ENCODE measurements at places on chromosomes 1 and 21.

DNA sequence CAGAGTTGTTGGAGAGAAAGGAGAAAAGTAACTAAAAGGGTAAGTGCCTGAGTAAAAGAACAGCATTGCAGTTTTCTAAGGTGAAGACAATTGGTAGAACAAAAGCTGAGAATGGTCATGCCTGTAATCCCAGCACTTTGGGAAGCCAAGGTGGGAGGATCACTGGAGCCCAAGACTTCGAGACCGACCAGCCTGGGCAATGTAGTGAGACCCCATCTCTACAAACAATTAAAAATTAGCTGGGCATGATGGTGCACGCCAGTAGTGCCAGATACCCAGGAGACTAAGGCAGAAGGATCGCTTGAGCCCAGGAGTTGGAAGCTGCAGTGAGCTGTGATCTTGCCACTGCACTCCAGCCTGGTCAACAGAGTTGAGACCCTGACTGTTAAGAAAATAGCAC is 15.2 kb upstream of the PGD start:
- DNase-seq, result no peak

DNA sequence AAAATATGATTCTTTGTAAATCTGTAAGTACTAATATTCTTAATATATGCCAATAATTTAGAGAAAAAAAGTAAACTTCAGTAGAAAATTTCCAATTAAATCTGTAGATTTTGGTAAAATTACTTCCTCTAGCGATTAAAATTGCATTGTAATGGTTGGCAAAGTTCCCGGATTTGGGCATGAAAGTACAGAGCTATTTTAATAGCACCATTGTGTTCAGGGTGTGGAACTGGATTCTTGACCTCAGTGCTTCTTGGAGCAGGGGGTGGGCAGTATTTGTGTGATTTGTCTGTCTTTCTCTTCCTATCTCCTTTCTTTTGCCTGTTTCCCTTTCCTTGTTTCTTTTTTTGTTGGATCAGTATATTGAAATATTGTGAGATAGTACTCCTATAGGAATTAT is 72.1 kb downstream of the DNM3 start:
- DNase-seq, result no peak

GRCh38 chr1:24874611-24875234 is 55.4 kb downstream of the RUNX3 start:
- no peak for DNase-seq

DNA sequence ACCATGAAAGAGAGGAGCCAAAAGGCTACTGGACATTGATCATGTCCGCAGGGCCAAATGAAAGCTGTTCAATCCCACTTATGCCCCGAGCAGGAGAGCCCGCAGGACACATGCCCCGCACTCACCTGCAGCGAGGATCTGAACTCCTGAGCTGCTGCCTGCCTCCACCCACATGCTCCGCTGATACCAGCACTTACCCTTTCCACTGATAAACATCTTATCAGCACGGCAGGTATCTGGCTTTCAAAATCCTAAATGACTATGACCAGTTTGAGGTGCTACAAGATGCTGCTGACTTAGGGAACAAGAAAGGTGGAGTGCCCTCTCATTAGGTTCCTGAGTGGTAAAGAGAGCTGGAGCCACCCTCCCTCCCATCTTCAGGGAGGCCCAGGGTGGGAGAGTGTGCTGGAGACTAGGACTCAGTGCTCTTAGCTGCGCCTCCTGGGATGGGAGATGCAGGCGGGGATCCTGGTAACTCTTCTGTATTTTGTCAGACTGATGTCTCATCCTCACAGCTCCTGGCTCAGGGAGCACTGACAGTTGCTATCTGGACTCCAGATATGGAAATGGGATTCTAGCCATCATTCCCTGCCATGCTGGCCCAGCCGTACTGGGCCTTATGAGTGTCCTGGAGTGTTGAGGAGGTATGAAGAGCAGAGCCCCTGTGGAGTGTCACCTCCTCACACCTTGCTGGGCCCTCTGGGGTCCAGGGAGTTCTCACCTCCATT is 86.4 kb upstream of the F3 start:
- DNase-seq, result no peak

- DNase-seq, result no peak
Measured at GRCh38 chr1:53618500-53619366, 120.2 kb downstream of the GLIS1 start.

DNA sequence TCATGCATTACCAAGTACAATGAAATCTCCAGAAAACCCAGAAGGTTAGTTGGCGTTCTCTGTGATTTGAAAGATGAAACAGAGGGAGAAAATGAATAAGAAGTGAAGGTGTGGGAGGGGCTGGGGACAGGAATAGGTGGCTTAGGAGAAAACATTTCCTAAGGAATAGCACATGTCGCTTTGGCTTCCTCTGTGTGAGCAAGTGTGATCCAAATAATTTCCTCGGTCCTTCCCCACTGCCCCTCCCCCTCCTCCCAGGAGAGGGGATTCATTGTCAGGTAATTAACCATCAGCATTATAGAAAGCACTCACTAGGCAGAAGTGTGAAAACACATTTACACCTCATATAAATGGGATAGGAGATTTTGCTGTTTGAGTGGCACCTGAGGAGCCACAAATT is 105.5 kb downstream of the NUF2 start:
- no peak for DNase-seq

GRCh38 chr1:10292188-10292587 is 81.8 kb downstream of the KIF1B start:
- no peak for DNase-seq

GRCh38 chr21:29130270-29130969 is at the start of gene MAP3K7CL:
Gene MAP3K7CL (plus strand): TSS chr21:29130644. CDS start chr21:29133345, 2,701 bp downstream.
- DNase-seq, result no peak

GRCh38 chr1:208239473-208240381 is 4.5 kb downstream of the PLXNA2 start:
- DNase-seq, result no peak

GRCh38 chr1:172321451-172321850 is 99.0 kb upstream of the C1orf105 start:
- DNase-seq, result no peak

DNA sequence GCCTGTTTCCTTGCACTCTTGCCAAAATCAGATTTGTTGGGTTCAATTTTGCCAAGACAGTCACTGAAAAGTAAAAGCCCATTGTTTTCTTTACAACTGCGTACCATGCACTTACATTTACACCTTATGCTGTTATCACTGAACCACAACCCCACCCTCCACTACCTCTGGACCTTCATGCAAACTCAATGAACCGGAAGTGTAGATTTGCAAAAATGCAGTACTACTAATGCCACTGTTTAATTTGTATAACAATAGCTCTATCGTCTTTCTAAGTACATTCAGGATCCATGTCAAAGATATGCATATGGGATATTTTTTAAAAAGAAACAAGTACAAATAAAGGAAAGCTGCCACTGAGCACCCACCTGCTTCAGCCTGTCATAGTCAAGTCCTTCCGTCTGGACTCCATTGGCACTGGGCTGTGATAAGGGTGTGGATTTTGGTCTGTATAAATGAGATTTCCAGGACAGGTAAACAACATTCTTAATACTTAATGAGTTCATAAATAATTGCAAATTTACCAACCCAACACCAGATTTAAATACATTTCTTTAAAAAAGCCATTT is 72.9 kb upstream of the LBR start:
- no peak for DNase-seq

DNA sequence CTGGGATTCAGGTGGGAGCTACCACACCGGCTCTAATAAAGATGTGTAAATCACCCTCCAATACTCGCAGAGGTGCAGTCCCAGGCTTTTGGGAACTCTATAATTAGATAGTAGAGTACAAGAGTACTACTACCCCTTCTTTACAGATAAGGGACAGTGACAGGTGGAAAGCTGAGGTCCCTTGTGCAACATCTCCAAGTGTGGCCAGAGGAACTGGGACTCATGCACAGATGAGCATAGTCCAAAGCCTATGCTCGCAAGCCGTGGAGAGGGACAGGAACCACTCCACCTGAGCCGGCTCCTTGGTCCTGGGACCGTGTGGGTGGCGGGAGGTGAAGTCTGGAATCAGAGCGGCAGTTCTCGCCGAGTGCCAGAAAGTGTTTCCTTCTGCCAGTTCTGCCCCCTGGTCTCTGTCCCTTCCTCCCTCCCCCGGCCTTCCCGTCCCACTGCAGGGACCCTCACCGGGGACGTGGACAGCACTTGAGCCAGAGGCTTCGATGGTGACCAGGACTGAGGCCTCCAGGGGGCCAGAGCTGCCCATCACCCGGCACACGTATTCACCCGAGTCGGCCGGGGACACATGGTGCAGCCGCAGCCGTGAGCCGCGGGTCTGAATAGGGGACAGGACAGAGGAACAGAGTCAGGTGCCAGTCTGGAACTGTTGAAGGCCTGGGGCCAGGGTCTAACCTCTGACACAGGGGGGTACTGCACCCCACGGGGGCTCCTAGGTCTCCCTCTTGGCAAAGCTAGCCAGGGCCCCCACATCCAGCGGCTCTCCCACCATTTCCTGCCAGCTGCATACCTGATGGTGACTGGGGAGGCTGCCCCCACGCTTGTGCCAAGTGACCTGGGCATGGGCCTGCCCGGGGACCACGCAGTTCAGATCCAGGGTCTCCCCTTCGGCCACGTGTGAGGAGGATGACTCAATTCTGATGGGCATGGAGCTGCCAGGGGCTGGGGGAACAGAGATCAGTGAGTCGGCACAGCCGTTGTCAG is 33.9 kb downstream of the LDLRAD2 start:
- no peak for DNase-seq

DNA sequence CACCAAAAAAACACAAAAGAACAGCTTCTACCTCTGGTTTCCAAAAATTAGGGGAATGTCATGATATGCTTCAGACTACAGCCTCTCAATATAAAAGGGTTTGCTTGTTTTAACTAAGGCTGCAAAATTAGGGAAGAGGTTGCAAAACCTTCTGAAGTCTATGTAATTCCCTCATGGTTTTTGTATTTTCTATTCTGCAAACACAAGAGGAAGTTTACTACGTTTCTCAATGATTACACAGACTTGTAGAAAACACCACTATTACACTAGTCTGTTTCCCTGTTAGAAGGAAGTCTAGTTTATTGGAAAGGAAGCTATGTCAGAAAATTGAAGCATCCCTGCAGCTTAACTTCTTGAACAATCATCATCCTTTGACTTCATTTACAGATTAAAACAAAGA is 229.7 kb upstream of the FMN2 start:
- DNase-seq, result no peak

All from nucleus accumbens (tissue), 56 donors.